ENCODE measurements at places on chromosomes 6 and 20.

GRCh38 chr20:59002874-59003399 is 4.1 kb downstream of the CTSZ start:
- no peak for DNase-seq

DNA sequence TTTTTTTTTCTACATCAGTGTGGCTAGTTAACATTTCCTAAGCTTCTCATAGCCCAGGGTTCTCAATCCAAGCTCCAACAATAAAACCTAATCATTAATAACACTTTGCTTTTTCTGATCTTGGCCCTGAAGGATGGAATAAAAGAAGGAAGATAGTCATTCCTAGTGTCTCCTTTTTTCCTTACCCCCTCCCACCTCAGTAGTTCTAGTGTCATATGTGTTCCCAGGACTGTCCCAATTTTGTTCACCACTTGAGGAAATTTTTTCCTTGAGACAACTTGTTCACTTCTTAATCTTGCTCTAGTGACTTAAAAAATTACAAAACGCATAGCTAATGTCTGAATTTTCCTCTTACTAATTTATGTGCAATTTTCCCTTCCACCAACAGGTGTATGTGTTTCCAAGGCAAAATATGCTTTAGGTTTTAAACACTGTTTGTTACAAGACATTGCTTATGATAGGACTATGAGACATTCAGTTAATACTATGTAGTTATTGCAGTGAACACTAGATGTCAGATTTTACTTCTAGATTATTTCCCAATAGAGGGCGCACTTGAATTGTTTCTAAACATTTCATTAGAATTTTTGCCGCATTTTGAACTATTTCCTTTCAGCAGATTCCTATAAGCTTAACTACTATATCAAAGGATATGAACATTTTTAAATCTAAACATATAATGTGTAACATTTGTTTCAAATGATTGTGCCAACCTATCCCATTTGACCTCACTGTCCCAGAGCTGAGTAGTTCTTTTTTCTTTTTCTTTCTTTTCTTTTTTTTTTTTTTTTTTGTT is 18.5 kb upstream of the C6orf141 start:
- no peak for DNase-seq

GRCh38 chr6:27140999-27141528 is 106.4 kb upstream of the PRSS16 start:
- no peak for DNase-seq

DNA sequence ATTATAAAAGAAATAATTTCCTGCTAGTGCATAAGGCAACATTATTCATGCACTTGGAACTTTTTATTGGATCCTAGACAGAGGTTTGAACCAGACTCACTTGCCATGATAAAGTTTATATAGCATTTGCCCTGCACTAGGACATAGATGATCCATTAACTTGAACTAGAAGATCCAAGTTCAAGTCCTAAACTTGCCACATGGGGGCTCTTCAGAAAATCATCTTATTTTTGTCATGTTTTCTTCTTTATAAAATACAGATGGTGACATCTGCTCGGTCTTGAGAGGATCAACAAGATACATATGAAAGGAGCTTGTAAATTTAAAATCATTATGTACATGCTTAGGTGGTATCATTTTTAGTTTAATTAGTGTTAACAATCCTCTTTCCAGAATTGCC is 94.5 kb downstream of the SIM1 start:
- no peak for DNase-seq

DNA sequence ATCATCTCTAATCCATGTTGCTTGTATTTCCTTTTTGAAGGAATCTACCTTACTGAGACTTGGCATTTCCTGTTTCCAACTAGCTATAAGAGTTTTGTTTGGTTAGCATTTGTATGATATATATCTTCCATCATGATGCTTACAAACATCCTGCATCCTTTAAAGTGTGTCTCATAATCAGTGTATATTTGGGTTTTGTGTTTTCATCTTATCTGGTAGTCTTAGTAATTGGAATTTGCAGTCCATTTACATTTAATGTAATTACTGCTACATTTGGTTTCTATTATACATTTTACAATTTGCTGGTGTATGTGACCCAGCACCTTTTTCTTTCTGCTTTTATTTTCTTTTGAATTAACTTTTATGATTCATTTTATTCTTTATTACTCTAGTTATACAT is 12.6 kb downstream of the CENPW start:
- DNase-seq, result no peak

DNA sequence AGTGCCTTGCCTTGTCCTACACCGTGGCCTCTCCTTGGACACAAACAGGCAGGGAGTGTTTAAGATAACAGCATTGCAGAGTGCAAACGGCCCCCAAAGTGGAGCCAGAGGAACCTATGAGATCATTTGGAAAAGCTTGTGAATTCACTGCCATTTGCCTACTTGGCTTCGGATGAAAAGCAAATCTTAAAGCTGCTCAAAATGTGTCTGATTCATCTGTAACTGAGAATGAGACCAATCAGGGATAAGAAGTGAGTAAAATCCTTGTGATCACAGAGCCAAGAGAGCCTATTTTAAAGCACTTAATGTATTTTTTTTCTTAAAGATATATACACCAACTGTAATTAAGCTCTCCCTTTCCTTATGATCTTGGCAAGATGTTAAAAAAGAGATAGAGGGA is 65.7 kb upstream of the BACH2 start:
- peak; percentile 56 for DNase-seq

GRCh38 chr6:152848919-152849318 is 98.3 kb downstream of the VIP start:
- DNase-seq, result no peak

GRCh38 chr6:116531675-116532570 is 13.6 kb downstream of the TRAPPC3L start:
- no peak for DNase-seq

DNA sequence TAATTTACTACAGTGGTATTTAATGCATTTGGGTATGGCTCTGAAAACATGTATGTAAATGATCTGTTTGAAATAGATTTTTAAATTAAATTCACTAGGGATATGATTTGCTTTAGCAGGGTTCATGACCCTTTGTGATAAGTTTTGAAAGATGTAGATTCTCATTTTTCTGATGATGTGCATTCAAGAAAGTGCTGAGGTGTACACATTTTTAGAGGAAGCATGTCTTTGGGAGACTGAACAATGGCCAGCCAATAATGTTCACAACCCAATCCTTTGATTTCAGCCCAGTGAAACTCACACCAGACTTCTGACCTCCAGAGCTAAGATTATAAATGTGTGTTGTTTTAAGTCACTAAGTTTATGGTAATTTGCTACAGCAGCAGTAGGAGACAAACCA is 71.1 kb downstream of the TMEM244 start:
- DNase-seq, result no peak

- DNase-seq, result no peak
Observed at GRCh38 chr6:92701425-92702096, 717.8 kb downstream of the EPHA7 start.

- DNase-seq, result no peak
Observed at GRCh38 chr6:168165373-168165772, 86.4 kb upstream of the FRMD1 start.

GRCh38 chr20:25345721-25346120 is 44.9 kb downstream of the ABHD12 start:
- DNase-seq, result no peak

GRCh38 chr20:58523072-58523970 is 8.1 kb upstream of the APCDD1L start:
- no peak for DNase-seq

GRCh38 chr20:64056889-64057627 is 5.9 kb upstream of the TCEA2 start:
- DNase-seq, result no peak

GRCh38 chr20:36744764-36745191 is 1.1 kb downstream of the NDRG3 start:
- no peak for DNase-seq

All from skeletal muscle cell (primary cell).